ENCODE measurements at places on chromosomes 16 and 17.

DNA sequence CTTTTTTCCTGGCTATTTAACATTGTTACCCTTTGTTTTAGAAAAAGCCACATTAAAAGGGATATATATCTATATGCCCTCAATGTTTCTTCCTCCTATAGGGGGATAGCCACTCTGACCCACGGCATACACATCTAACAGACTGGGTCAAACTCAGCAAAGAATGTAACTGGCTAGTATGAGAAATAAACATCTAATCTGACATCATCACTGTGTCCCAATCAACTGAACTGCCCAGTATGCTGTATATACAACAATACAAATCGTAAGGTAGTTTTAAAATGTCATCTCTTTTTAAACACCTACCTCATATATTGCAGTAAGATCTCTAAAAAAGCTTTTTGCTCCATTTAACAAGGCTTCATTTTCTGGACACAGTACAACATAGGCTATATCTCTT lies 39.9 kb upstream of the INTS2 start:
- DNase-seq = no peak

- no peak for DNase-seq
These were observed 101.4 kb downstream of the KATNIP start for GRCh38 chr16:27651301-27651700.

- DNase-seq = peak; percentile 52
These were observed 3.6 kb downstream of the EVI2B start for GRCh38 chr17:31310260-31310659.

- no peak for DNase-seq
These were observed 352.5 kb downstream of the NPIPA8 start for GRCh38 chr16:17983847-17984639.

DNA sequence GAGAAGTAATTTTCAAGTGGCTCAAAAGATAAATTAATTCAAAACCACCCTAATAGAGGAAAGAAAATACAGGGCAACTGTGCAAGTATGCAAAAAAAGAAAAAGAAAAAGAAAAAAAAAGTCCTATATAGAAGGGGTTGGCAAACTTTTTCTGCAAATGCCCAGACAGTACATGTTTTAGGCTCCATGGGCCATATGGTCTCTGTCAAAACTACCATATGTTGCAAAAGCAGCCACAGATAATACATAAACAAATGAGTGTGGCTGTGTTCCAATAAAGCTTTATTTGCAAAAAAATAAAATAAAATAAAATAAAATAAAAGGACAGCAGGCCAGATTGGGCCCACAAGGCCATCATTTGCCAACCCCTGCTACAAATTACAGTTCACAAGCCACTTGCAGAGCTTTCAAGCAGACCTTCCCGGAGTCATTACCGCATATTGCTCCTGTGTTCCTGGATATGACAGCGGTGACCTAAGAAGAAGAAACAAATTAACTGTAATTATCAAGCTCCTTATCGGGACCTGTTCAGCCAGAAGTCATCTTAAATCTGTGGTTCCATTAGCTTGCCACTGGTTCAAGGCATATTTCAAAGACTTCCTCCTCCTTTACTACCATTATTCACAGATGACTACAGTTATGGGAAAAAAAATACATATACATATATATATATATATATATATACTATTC lies 15.9 kb downstream of the ZC3H7A start:
- DNase-seq = no peak

DNA sequence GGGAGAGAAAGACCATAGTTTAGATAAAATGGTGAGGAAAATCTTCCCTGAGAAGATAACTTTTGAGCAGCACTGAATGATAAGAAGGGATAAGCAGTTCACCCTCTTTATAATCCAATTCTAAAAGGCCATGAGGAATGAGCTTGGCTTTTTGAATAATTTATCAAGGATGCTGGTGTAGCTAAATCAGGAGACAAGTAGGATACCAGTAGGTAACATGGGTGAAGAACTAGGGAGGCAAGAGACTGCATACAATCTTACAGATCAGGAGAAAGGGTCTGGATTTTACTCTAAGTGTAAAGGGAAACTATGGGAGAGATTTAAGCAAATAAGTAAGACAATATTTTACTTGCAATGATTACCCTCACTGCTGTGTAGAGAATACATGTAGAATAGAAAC lies 60.7 kb downstream of the MED13 start:
- no peak for DNase-seq

DNA sequence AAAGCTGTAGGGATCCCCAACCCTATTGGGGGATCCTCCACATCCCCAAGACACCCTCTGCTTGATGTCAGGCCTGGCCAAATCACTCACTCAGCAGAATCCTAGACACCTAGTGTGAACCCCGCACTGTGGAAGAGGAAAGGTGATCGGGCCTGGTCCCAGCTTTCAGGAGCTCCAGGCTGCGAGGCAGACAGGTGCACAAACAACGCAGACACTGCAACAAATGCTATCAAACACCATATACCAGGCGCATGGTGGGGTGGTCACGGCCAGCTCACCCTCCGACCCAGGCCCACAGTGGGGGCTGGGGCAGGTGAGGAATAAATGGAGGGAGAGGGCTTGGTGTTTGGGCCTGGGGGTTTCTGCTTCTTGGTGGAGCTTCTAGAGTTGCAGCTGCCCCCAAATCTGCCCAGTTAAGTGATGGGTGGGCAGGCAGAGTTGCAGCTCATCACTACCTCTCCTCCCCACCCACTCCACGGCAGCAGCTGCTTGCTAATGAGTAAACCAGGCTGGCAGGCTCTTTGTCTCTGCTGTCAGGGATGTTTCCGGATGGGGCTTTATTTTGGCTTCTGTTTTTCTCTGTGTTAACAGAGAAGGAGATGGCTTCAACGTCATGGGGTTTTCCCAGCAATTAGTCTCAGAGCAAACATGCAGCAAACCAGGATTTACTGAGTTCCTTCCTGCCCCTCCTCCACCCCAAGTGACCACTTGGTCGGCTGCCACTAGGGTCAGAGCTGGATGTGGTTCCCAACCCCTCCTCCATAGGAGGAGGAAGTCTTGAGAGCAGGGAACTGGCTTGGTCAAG lies 46.6 kb downstream of the PECAM1 start:
- DNase-seq = no peak

DNA sequence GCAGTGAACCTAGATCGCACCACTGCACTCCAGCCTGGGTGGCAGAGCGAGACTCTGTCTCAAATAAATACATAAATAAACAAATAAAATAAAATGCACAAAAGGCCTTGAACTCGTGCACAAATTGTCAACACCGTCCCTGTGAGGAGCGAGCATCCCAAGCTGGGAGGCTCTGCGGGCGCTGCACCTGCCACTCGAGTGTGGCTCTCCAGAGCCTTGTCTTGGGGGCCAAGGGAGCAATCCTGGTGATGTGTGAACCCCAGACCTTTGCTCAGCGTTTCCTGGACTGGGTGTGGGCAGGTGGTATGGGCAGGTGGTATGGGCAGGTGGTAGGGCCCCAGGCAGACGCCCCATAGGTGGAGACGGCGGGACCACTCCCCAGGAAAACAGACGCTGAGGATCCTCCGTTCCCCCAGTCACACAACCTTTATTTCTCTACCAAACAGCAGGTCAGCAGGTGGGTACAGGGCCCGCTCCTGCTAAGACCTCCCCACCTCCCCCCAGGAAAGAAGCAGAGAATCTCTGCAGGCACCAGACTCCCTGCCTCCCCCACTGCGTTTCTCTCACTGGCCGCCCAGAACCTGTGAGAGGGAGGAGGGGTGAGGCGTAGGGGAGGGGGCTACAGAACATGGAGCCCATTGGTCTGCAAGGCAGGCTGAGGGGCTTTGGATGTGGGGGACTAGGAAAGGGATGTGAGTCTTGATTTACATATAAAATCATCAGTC lies 7.4 kb upstream of the P2RX1 start:
- no peak for DNase-seq

- no peak for DNase-seq
These were observed 113.4 kb downstream of the AMFR start for GRCh38 chr16:56312028-56312300.

DNA sequence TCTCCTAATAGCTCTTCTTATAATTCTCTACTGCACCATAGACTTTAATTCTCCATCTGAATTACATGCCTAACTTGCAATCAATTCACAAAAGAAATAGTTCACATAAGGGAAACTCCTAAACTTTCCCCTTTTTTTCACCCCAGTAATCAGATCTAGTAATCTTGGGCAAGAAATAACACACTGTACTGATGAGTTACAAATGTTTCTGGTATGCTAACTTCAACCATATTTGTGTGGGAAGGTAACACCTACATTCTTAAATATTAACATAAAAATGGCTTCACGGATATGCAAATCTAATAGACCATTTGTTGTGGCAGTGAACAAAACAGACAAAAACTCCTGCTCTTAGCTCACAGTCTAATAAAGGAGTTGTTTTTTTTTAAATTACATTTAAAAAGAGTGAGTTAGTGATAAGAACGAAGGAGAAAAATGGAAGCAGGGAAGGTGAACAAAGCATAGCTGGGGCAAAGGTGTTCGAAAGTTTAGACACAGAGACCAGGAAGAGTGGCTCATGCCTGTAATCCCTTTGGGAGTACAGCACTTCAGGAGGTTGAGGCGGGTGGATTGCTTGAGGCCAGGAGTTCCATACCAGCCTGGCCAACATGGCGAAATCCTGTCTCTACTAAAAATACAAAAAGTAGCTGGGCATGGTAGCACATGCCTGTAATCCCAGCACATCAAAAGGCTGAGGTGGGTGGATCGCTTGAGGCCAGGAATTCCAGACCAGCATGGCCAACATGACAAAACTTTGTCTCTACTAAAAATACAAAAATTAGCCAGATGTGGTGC lies 34.8 kb downstream of the CMTM3 start:
- DNase-seq = no peak

DNA sequence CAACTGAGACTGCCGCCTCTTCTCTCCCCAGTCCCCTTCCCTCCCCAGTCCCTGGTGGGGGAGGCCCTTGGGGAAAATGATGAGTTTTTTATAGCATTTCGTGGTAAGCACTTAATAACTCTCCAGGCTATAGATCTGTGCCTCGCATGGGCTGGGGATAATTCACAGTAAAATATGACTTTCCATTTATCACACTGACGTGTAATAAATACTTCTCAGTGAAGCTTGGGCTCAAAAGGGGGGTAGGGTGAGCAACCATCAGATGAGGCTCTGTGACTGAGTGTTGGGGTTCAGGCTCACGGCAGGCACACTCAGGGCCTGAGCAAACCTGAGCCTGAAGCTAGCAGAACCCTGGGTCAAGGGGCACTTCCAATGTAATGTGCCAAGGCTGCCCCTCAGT lies 101.6 kb downstream of the CCT6B start:
- DNase-seq = no peak

DNA sequence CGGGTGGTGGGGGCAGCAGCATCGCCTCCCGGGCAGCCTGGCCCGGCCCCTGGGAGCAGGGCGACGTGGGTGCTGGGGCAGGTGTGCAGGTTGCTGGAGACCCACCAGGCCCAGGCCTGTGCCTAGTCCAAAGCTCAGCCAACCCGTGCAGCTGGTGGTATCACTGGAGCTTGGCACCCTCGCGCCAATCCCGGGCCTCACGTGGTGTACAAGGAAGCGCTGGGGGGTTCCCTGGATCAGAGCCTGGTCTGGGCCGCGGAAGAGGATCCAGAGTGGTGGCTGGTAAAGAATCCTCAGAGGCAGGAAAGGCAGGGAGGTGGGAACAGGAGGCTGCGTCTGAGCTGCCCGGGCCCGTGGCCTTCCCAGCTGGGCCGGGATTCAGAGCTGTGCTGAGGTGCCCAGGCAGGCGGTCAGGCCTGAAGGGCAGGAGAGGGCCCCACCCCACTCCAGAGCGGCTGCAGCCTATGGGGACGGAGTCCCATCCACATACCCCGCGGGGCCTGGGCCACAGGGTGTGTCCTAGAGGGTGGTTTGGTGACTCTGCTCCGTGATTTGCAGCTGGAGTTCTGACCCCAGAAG lies 36.2 kb downstream of the ZFPM1 start:
- DNase-seq = no peak

- peak; percentile 52 for DNase-seq
These were observed 79.6 kb upstream of the ATP2A3 start for GRCh38 chr17:4043862-4044261.

DNA sequence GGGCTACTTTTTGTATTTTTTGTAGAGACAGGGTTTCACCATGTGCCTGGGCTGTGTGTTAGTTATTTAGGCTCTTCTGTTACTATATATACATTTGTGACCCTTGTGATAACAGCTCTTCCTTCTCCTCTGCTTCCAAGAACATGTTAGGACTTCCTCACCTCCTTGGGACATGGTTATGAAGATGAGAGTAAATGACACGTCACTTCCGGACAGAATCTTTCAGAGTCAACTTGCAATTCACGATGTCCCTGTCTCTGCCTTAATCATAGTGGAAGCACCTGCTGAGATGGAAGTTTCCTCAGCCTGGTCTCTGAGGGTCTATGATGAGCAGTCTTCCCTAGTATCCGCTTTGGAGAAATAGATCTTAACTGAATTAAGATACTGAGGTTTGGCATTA lies 42.9 kb downstream of the CCDC42 start:
- no peak for DNase-seq

DNA sequence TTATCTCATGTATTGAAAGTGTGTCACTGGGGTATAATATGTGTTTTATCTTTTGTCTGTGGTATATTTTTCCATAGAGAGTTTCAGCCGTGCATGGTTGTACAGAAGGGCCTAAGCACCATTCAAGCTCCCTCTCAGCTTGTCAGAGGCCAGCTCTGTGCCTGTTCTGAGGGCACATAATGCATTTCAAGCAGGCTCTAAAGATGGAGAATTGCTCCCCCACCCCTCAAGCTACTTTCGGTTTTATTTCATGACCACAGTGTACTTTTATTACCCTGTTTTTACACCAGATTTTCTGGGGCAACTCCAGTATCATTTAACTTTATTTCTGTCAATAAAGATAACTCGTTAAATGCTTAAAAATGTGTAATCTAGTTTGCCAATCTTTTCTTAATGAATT lies 131.7 kb downstream of the SHISA6 start:
- DNase-seq = no peak

- no peak for DNase-seq
These were observed 297.5 kb downstream of the XYLT1 start for GRCh38 chr16:17173281-17173680.

GRCh38 chr17:6959700-6960099 lies 36.1 kb upstream of the ALOX12 start:
- no peak for DNase-seq

DNA sequence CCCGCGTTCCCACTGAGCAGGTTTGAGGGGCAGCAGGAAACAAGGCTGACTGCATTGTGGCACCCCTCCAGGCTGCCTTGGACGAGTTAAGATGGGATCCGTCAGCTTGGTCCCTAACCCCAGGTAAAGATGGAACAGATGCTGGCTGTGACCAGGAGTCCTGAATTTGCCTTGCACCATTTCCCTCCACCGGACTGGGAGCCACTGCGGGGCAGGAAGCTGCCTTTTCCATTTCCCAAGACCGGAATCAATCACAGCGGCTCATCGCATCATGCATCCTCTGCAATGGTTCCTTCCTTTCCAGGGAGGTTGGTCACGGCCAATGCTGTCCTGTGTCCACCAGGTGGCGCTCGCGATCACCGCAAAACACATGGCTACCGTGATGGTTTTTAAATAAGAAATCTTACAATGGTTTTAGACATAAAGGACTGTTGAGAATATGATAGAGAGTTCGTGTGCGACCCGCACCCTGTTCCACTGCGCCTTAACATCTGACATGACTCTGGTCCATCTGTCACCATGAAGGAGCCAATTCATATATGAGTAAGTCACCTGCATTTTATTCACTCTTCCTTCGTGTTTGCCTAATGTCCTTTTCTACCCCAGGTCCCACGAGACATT lies 6.8 kb upstream of the MEAK7 start:
- DNase-seq = peak; percentile 86

- DNase-seq = no peak
These were observed 270.6 kb upstream of the TNRC6C start for GRCh38 chr17:77687921-77688320.
